ENCODE measurements at places on chromosomes 4 and X. TPM values are rescaled to one million over a fixed set of nuclear protein-coding genes. Genes with fewer than 3 reads are reported as not detected.

Gene ANKRD50
- total RNA-seq: 19.3 TPM

Gene PAGE2B
- not detected for total RNA-seq

Gene SLC26A1
- total RNA-seq: 0.33 TPM

Gene CTAG1B
- total RNA-seq: not detected

Gene GLRA3
- total RNA-seq: 9.1 TPM

Gene PALLD
- 96.0 TPM for total RNA-seq

Gene TRPC5OS
- total RNA-seq: not detected

- no peak for DNase-seq
- no peaks in the 10 kb centered on the region for H3K4me1 ChIP-seq
- peak within 1 kb of the TSS; percentile 79 for H3K4me3 ChIP-seq
- H3K36me3 ChIP-seq: no peaks in the 10 kb centered on the region
- H3K27me3 ChIP-seq: no peaks in the 10 kb centered on the region
Measured at GRCh38 chr4:121072224-121073003, at the start of gene NDNF. NDNF (minus strand) TSS chr4:121072535; CDS start chr4:121045837, 26,698 bp downstream.

- no peaks in the 10 kb centered on the region for H3K27me3 ChIP-seq
- H3K36me3 ChIP-seq: no peaks in the 10 kb centered on the region
- H3K4me1 ChIP-seq: no peaks in the 10 kb centered on the region
- no peak for DNase-seq
- no peak overlapping the region for H3K4me3 ChIP-seq
Measured at GRCh38 chr4:11585506-11585905, 156.8 kb upstream of the HS3ST1 start.

- no peak for DNase-seq
- H3K27me3 ChIP-seq: no peaks in the 10 kb centered on the region
- peak overlapping the region; percentile 67 for H3K4me3 ChIP-seq
Measured at GRCh38 chrX:19990151-19990555, 708 bp downstream of the BCLAF3 start.

DNA sequence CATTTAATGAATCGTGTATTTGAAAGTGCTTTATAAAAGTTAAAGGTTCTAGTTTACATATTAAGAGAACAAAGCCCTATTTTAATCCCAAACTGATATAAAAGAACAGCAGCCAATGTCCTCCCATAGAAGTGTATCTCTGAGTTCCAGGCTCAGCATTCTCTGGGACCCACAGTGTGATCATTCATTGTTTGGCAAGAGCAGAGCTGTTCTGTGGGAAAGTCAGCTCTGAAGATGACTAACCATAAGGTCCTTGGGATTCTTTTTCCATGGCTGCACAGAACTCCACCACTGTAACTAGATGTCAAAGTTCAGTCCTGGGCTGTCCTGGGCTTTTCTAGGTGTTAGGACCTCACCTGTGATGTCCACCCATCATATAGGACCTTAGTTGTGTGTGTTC, 157.0 kb upstream of the TLL1 start:
- H3K4me1 ChIP-seq: no peaks in the 10 kb centered on the region
- H3K36me3 ChIP-seq: no peaks in the 10 kb centered on the region
- no peaks in the 10 kb centered on the region for H3K27me3 ChIP-seq
- DNase-seq: no peak
- H3K4me3 ChIP-seq: no peak overlapping the region

DNA sequence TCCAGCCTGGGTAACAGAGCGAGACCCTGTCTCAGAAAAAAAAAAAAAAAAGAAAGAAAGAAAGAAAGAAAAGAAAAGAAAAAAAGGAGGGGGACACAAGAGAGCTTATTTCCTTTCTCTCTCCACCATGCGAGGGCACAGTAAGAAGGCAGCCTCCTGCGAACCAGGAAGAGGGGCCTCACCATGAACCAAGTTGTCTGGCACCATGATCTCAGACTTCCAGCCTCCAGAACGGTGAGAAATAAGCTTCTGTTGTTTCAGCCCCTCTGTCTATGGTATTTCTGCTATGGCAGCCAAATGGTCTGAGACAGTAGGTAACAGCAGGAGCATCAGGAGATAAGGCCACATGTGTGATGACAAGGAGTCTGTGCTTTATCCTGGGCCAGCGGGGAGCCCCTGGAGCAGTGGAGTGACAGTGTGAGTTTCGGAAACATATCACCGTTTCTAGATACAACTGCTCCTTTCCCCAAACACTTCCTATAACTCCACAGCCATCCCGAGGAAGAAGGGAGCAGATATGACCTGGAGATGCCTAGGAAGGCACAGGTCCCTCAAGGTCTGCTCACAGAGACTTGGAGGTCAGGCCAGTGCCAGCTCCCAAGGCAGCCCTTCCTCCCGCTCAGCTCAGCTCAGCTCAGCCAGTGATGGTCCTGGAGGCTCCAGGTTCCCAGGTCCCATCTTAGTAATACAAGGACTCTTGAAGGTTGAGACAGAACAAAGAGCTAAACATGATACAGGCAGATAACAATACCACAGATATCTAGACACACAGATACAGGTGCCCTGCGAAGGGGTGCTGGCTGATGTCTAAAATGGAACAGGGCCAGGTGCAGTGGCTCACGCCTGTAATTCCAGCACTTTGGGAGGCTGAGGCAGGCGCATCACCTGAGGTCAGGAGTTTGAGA, 17.7 kb downstream of the JAKMIP1 start:
- H3K27ac ChIP-seq: no peak overlapping the region
- peaks cover 12% of the 10 kb centered on the region for H3K27me3 ChIP-seq
- DNase-seq: no peak
- H3K4me3 ChIP-seq: no peak overlapping the region
- no peaks in the 10 kb centered on the region for H3K4me1 ChIP-seq

DNA sequence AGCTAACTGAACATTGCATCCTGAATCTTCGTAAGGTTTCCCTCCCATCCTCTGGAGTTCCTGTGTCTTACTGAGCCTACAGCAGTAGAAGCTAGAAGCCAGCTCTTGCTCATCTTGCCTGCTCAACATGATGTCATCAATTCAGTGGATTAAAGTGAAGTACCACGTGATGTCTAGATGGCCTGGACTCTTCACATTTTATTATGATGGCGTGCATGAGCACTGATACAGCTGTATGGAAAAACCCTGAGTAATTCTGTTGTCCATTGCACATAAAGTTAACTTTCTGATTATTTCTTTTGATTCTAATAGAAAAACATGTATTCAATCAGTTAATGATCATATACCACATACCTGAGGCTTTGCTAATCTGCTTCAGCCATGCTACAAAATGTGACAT, 2387.7 kb upstream of the TENM3 start:
- H3K36me3 ChIP-seq: peaks cover 3% of the 10 kb centered on the region
- no peaks in the 10 kb centered on the region for H3K27me3 ChIP-seq
- H3K4me3 ChIP-seq: no peak overlapping the region
- no peak for DNase-seq
- no peaks in the 10 kb centered on the region for H3K4me1 ChIP-seq

- H3K4me3 ChIP-seq: no peak overlapping the region
- no peak overlapping the region for H3K27ac ChIP-seq
- no peaks in the 10 kb centered on the region for H3K27me3 ChIP-seq
Measured at GRCh38 chr4:93748373-93749291, 79.9 kb upstream of the ATOH1 start.

GRCh38 chr4:15262396-15262795, 165.4 kb upstream of the C1QTNF7 start:
- no peaks in the 10 kb centered on the region for H3K27me3 ChIP-seq
- H3K4me1 ChIP-seq: no peaks in the 10 kb centered on the region
- H3K27ac ChIP-seq: no peak overlapping the region
- H3K4me3 ChIP-seq: no peak overlapping the region
- no peaks in the 10 kb centered on the region for H3K36me3 ChIP-seq

DNA sequence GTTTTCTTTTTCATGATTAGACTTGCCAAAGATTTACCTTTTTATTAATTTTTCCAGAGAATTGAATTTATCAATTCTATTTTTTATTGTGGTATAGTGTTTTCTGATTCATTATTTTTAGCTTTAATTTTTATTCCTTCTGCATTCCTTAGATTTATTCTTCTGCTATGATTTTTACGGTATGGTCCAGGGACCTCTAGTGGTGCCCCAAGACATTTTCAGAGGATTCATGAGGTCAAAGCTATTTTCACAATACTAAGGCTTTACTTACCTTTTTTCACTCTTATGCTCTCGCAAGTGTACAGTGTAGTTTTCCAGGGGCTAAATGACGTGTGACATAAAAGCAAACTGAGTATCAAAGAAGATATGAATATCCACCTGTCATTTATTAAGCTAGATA, 8.0 kb downstream of the RADX start:
- H3K36me3 ChIP-seq: no peaks in the 10 kb centered on the region
- no peak for DNase-seq
- no peak overlapping the region for H3K4me3 ChIP-seq
- peaks cover 32% of the 10 kb centered on the region for H3K27me3 ChIP-seq
- no peaks in the 10 kb centered on the region for H3K4me1 ChIP-seq
